Mesenchymal stem cell (in vitro differentiated cells and primary cell): ENCODE measurements at places on chromosomes 2 and 18.

GRCh38 chr18:215448-216010, 52.3 kb downstream of the THOC1 start:
- no peak for DNase-seq

GRCh38 chr2:16506366-16506765, 159.3 kb downstream of the CYRIA start:
- no peak for DNase-seq

GRCh38 chr18:63979409-63979920, 9.6 kb downstream of the SERPINB8 start:
- peak; percentile 83 for DNase-seq

DNA sequence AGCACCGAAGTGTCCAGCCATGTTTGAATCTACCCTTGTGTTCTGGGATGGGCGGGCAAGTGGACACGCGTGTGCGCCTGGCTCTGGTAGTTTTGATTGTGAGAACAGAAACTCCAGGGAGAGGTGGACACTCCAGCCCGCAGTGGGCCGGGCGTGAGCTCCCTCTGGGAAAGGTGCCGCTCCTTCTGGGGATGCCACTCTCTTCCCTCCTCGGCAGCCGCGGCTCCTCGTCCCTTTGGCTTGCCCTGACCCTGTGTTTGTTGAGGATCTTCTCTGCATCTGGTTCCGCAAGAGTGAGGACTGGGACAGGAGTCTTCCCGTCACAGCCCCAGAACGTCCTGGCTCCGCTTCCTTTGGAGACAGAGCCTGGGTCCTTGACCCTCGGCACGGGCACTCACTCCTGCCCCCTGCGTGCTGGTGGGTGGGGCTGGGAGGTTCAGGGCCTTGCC, 1.3 kb downstream of the CTDP1 start:
- no peak for DNase-seq

- DNase-seq, result peak; percentile 42
Observed at GRCh38 chr2:42142547-42143184, 26.5 kb upstream of the EML4 start.

GRCh38 chr2:2832657-2833056, 501.6 kb upstream of the MYT1L start:
- DNase-seq, result no peak

GRCh38 chr18:48956356-48956755, 5.6 kb upstream of the SMAD7 start:
- DNase-seq, result peak; percentile 84

DNA sequence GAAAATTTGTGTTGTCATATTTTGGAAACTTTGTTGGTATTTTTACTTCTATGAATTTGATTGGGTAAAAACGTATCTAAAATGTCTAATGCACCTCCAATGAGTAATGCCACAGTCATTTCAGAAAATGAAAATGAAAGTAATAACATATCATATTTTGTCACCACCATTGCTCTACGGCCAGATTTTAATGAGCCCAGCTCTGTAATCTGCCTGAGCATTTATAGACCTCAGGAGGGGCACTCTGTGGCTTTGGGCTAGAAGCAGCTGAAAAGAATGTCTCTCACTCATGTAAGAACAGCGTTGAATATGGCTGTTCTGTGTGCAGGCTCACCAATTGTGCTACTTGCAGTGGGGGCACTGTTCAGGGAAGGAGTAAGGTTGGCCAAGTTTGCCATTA, 32.7 kb upstream of the ABCA12 start:
- DNase-seq, result no peak

- DNase-seq, result no peak
Observed at GRCh38 chr2:60498816-60499429, 54.5 kb downstream of the BCL11A start.

DNA sequence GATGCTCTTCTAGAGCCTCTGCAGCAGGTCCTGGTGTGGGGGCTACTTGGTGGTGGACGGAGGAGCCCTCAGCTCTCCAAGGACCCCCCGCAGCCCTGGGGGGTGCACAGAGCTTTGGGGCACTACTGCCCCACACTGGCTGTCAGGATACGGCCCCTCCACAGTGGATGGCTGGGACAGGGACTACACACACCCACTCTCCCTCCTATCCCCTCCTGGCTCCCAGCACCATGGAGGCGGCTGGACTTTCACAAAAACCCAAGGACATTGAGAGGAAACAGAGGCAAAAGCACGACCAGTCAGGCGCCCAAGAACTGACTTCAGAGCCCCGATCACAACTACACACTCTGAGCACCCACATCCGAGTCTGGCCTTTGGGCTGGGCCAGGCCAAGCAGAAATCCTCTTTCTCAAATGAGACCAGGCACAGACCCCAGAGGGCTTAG, 12.6 kb downstream of the GPR35 start:
- no peak for DNase-seq

- no peak for DNase-seq
Observed at GRCh38 chr18:5986257-5986931, 91.1 kb upstream of the TMEM200C start.

DNA sequence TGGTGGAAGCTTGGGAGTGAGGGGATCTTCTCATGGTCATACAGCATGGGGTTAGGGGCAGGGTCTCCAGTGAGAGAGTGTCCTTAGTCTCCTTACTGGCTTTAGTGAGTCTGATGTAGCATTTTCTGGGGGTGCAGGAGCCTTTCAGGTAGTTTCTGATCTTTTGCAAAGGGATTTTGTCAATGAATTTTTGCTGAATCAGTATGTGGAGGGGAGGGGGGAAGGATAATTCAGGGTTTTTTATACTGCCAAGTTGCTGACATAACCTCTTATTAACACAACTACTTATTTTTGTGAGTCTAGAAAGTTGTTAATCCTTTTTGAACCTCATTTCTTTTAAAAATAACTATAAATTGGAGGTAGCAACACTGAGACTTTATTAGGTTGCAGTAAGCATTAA, 35.3 kb upstream of the ZDBF2 start:
- no peak for DNase-seq

- DNase-seq, result peak; percentile 6
Observed at GRCh38 chr2:220188031-220188430, 560.6 kb downstream of the SLC4A3 start.

DNA sequence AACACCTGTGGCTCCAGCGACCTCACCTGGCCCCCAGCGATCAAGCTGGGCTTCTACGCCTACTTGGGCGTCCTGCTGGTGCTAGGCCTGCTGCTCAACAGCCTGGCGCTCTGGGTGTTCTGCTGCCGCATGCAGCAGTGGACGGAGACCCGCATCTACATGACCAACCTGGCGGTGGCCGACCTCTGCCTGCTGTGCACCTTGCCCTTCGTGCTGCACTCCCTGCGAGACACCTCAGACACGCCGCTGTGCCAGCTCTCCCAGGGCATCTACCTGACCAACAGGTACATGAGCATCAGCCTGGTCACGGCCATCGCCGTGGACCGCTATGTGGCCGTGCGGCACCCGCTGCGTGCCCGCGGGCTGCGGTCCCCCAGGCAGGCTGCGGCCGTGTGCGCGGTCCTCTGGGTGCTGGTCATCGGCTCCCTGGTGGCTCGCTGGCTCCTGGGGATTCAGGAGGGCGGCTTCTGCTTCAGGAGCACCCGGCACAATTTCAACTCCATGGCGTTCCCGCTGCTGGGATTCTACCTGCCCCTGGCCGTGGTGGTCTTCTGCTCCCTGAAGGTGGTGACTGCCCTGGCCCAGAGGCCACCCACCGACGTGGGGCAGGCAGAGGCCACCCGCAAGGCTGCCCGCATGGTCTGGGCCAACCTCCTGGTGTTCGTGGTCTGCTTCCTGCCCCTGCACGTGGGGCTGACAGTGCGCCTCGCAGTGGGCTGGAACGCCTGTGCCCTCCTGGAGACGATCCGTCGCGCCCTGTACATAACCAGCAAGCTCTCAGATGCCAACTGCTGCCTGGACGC, 4.9 kb downstream of the GPR35 start:
- DNase-seq, result no peak

DNA sequence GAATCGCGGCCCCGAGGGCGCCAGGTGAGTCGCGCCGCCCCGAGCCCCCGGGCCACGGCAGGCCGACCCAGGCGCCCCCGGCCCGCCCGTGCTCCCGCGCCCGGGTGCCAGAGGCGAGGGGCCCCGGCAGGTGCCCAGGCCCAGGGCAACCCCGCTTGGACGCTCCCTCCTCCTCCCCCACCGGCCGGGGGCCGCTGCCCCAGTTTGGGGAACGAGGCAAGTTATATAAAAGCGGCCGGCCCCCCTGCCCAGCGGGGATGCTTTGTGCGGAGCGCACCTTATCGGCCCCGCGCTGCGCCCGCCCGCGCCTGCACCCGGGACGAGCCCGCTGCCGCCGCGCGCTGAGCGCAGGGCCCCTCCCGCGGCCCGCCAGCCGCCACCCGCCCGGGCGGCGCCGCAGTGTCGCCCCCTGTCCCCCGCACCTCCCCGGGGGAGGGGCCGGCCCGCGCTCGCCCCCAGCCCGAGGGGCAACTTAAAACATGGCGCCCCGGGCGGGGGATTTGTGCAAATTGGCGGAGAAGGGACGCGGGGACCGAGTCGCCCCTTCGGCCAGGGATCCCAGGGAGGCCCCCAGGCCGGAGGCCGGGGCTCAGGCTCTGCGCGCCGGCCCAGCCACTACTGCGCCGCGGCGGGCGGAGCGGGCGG, 639 bp downstream of the EPB41L3 start:
- DNase-seq, result no peak

GRCh38 chr18:76367168-76368125, 127.6 kb downstream of the ZNF516 start:
- DNase-seq, result no peak

DNA sequence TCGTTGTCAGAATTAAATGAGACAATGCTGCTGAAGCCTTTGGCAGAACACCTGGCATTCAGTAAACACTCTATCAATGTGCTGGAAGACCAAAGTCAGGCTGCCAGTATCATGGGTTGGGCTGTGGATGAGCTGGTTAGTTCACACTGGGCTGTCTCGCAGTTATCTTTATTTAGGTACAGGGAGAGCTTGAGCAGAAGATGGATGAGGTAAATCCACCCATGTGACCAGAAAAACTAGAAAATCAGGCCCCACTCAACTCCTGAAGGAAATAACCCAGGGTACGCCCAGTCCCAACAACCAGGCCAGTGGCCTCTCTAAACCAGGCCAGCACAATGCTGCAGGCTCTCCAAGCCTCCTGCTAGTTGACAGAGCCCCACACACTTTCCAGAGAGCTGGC, 330.3 kb downstream of the TNS1 start:
- no peak for DNase-seq

DNA sequence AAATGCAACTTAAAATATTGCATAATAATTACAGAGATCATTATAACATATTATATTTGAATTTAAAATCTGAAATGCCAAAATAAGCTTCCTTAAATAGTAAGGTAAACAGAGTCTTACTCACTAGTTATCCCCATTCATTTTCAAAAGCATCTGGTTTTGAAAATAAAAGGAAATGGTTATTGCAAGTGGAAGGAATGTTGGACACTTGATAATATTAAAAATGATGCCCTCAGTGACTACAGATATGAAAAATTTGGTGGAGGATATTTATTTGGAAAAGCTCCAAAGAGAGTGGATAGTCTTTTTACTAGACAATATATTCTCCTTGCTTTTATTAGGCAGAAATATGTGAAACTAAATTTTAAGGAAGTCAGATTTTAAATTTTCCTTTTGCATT, 39.7 kb downstream of the CDH19 start:
- no peak for DNase-seq

DNA sequence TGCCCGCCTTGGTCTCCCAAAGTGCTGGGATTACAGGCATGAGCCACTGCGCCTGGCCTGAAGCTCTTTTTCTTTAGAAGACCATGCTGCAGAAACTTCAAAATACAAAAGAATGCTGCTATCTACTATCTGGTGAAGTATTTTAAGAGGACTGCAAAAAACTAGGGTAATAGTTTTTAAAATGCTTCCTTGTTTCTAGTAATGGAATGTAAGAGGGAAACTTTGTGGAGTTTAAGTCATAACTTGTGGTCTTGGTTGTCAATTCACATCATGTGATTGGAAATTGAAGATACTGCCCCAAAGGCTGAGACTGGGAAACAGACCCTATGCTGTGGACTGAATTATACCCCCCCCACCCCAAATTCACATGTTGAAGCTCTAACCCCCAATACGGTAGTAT, 68.3 kb downstream of the B3GNT2 start:
- no peak for DNase-seq

- peak; percentile 79 for DNase-seq
Observed at GRCh38 chr18:75799449-75800330, 372.2 kb upstream of the SMIM21 start.

GRCh38 chr2:210318486-210318885, 3.5 kb upstream of the MYL1 start:
- no peak for DNase-seq

DNA sequence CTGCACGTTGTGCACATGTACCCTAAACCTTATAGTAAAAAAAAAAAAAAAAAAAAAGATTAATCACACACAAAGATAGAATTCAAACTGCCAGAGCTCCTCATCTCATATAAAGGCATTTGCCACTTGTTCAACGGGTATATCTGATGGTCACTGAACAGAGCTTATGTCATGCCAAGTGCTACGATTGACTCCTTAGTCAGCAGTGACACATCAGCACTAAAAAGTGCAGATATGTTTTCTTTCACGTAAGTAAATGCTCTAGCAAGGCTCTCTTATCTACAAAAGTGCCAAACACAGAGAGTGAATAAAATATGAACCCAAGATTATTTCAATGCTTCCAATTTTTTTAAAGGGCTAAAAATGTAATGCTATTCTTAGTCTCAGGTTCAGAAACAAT, 1.1 kb downstream of the LMAN1 start:
- peak; percentile 77 for DNase-seq

DNA sequence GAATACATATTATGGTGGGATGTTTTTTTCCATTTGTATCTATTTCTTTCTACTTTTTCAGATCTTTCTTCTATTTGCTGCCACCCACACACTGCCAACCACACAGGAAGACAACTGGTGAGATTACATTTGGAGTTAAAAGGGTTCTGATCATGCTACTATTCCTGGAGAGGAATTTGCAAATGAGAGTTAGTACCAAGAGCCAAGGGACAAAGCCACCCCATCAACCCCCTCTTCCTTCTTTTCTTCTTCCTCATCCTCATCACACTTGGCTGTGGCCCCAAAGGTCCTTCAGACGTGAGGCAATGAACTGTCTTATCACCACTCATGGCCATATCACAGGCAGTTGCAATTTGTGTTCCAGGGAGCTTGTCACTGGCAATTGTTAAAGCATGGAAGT, 215.6 kb upstream of the SLC14A2 start:
- DNase-seq, result no peak

- no peak for DNase-seq
Observed at GRCh38 chr2:133787651-133788050, 219.4 kb upstream of the NCKAP5 start.

DNA sequence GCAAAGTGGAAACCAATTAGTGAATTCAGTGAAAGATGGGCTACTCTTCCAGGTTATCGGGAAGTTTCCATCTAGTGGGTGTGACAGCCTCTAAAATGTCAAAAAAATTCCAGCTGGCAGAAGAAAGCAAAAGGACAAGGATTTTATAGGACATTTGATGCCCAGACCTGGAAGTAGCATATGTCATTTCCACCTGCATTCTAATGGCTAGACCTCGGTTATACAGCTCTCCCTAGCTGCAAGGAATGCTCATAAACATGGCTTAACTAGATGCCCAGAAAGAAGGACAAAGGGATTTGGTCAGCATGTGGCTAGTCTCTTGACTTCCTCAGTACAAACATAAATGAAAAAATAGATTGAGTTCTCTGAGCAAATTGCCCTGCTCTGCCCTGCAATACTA, 215.4 kb downstream of the NYAP2 start:
- DNase-seq, result no peak
